SJSA1 (cell line): ENCODE measurements at places on chromosomes 2 and 18. TPM values are rescaled to one million over a fixed set of nuclear protein-coding genes. Genes with fewer than 3 reads are reported as not detected.

The REG1B gene
- total RNA-seq = not detected in 2 replicates

The LRRTM1 gene
- total RNA-seq = not detected in 2 replicates

The LCT gene
- not detected in 2 replicates for total RNA-seq

The NEU2 gene
- total RNA-seq = not detected in 2 replicates

The AFF3 gene
- 0.18 TPM in 1 of 2 replicates, not detected in the other for total RNA-seq

The NR4A2 gene
- total RNA-seq = 0.61 TPM in 1 of 2 replicates, not detected in the other

The VWA3B gene
- total RNA-seq = not detected in 2 replicates

The PHOSPHO2 gene
- 1.9 TPM in 2 replicates for total RNA-seq

DNA sequence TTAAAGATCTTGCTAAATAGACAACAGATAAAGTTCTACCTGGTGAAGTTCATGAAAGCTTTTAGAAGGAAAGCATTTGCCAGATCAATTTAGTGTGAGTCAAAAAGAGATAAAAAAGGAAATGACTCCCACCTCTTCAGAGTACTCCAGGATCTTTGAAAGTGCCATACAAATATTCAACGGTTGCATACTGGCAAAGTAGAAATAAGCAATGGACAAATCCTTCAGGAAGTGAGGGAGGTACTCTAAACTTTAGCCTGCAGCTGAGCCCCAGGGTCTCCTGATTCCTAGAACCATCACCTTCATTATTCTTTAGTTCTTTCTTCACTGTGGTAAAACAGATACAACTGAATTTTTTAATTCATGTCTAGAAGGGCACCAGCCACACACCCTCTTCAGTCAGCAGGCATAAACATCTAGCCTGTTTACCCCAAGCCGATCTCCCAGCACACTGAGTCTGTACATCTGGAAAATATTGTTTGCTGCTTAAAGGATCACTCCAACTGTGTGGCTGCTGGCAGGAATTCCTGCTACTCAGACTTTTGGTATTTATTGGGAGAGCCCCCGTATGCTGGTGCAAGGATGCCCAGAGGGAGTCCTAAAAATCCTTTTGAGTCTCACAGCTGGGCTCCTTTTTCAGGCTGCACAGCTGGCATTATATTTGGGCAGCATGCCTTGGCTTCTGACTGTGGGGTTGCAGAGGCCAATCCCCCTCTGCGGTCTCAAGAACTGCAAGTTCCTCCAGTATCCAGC lies 72.3 kb upstream of the SESTD1 start:
- DNase-seq = peak; percentile 50
- H3K4me1 ChIP-seq = peaks cover 49% of the 10 kb centered on the region
- H3K4me3 ChIP-seq = no peak overlapping the region

GRCh38 chr18:65901522-65901921 lies 150.7 kb downstream of the CDH7 start:
- H3K27ac ChIP-seq = no peak overlapping the region
- H3K4me3 ChIP-seq = no peak overlapping the region
- no peaks in the 10 kb centered on the region for H3K36me3 ChIP-seq
- DNase-seq = no peak
- no peaks in the 10 kb centered on the region for H3K27me3 ChIP-seq
- no peaks in the 10 kb centered on the region for H3K4me1 ChIP-seq

GRCh38 chr2:165472922-165473321 lies 3.4 kb downstream of the CSRNP3 start:
- no peaks in the 10 kb centered on the region; the same call in 1 of the 2 replicates for H3K27me3 ChIP-seq
- no peak overlapping the region for H3K27ac ChIP-seq

GRCh38 chr2:43405829-43406228 lies 179.4 kb upstream of the ZFP36L2 start:
- H3K4me3 ChIP-seq = no peak overlapping the region
- peaks cover 7% of the 10 kb centered on the region for H3K4me1 ChIP-seq
- no peaks in the 10 kb centered on the region for H3K36me3 ChIP-seq
- DNase-seq = no peak
- no peak overlapping the region for H3K27ac ChIP-seq

- no peaks in the 10 kb centered on the region for H3K27me3 ChIP-seq
- DNase-seq = no peak
- H3K27ac ChIP-seq = no peak overlapping the region
Observed at GRCh38 chr2:108621687-108622681, 87.7 kb downstream of the LIMS1 start.

DNA sequence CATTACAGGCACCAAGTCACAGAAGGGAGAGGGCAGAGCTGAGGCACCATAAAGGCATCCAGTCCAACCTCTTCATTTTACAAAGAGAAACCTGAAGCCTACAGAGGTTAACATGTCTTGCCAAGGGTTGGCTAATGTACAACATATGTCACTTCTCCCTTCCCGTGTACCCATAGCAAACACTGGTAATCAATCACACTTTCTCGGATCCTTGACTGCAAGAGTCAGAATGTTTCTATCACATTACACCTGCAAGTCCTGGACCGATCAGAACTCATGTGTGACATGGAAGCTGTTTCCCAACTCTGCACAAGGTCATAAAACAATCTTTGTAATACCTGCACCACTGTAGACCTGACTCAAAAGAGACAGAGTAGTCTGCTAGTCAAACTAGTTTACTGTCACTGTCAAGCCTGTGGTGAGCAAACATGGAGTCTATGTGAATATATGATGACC lies 6.0 kb downstream of the ANKRD44 start:
- H3K27me3 ChIP-seq = no peaks in the 10 kb centered on the region
- H3K27ac ChIP-seq = no peak overlapping the region
- H3K4me3 ChIP-seq = no peak overlapping the region

DNA sequence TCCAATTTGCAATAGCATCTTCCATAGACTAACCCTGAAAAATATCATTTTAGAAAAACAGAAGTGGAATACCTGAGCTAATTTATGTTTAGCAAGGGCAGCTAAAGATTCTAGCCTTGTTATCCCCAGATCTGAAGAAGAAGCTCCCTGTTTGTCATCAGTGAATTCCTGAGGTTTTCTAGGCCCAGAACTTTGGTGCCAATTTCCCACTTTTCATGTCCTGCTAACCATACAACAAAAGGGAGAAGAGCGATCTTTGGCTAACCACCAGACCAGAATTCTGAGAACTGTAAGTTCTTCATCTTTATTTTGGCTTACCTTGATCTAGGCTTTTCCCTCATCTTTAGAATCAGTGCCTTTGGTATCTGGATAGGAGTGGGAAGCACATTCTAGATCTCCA lies 51.3 kb upstream of the RASGRP3 start:
- H3K36me3 ChIP-seq = no peaks in the 10 kb centered on the region
- H3K27me3 ChIP-seq = no peaks in the 10 kb centered on the region
- no peak overlapping the region for H3K4me3 ChIP-seq
- peaks cover 50% of the 10 kb centered on the region for H3K4me1 ChIP-seq

DNA sequence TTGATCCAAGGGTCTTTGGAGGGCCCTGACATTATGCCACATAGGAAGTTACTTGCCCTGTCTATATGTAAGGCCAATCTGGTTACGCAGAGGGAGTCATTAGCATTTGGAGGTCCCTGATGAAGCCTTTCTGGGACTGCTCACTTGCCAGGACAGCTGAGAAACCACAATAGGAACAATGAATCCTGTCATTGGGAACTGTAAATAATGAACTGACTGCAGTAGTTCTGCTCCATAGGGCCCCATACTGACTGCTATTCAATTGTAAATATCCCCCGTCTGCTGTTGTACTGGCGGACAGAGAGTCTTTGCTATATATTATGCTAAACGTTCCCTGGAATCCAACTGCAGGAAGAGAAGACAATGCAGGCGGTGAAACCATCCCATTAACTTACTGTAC lies 149.4 kb upstream of the DCC start:
- no peak for DNase-seq
- H3K27ac ChIP-seq = no peak overlapping the region
- no peak overlapping the region for H3K4me3 ChIP-seq
- H3K27me3 ChIP-seq = no peaks in the 10 kb centered on the region
- no peaks in the 10 kb centered on the region for H3K4me1 ChIP-seq

DNA sequence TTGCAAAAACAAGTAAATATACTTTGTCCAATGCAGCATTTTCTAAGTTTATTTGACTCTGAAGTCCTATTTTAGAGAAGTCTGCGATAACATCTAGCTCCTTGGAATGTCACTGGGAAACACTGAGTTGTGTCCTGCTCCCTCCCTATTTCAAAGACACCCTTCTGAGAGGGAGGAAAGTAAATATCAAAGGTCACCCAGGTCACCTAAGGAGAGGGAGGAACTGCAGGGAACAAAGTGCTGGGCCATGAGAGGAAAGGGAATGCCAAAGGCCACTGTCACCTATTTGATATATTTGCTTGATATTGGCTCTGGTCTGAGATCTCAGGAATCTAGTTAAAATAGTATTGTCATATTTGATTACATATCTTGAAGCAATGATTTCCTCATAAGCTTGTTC lies 201.3 kb downstream of the GCA start:
- H3K4me3 ChIP-seq = no peak overlapping the region
- no peaks in the 10 kb centered on the region for H3K36me3 ChIP-seq
- no peak for DNase-seq
- H3K4me1 ChIP-seq = no peaks in the 10 kb centered on the region

DNA sequence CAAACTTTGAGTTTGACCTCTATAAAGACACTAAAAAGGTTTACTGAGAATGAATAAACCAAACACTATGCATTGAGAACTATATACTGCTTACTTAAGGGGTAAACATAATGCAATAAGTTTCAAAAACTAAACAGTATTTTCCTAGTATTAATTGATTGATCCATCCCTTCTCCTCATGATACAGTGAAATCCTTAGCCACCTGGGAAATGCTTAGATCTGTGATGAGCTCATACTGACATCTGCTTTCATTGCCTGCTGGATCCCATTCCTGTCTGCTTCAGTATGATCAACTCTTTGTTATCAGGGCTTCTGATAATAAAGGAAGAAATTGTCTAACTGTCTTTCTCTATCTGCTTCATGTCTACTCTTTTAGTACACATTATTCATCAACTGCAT lies 74.9 kb upstream of the UBE2E3 start:
- H3K27ac ChIP-seq = no peak overlapping the region
- no peak for DNase-seq
- H3K4me3 ChIP-seq = no peak overlapping the region
- no peaks in the 10 kb centered on the region for H3K36me3 ChIP-seq
- H3K4me1 ChIP-seq = 0 out of 2 replicates have a peak, but pooled peaks cover 4% of the 10 kb centered on the region
- no peaks in the 10 kb centered on the region for H3K27me3 ChIP-seq

- no peak overlapping the region for H3K27ac ChIP-seq
- H3K27me3 ChIP-seq = no peaks in the 10 kb centered on the region
- H3K4me3 ChIP-seq = no peak overlapping the region
- peaks cover 10% of the 10 kb centered on the region; the same call in 1 of the 2 replicates for H3K4me1 ChIP-seq
Observed at GRCh38 chr2:161075701-161076100, 84.5 kb upstream of the TANK start.

- DNase-seq = no peak
- H3K36me3 ChIP-seq = peaks cover 3% of the 10 kb centered on the region
Observed at GRCh38 chr2:61938511-61938910, 33.0 kb downstream of the COMMD1 start.

- no peak overlapping the region for H3K4me3 ChIP-seq
- no peaks in the 10 kb centered on the region for H3K27me3 ChIP-seq
- H3K36me3 ChIP-seq = peaks cover 82% of the 10 kb centered on the region
- DNase-seq = no peak
- no peak overlapping the region for H3K27ac ChIP-seq
Observed at GRCh38 chr2:26235089-26235488, 9.3 kb downstream of the HADHA start.

- peaks cover 17% of the 10 kb centered on the region for H3K4me1 ChIP-seq
- H3K4me3 ChIP-seq = peak overlapping the region; percentile 87; the same call in 1 of the 2 replicates
- no peak overlapping the region for H3K27ac ChIP-seq
- no peaks in the 10 kb centered on the region for H3K27me3 ChIP-seq
Observed at GRCh38 chr2:9473308-9473984, 905 bp upstream of the IAH1 start.

DNA sequence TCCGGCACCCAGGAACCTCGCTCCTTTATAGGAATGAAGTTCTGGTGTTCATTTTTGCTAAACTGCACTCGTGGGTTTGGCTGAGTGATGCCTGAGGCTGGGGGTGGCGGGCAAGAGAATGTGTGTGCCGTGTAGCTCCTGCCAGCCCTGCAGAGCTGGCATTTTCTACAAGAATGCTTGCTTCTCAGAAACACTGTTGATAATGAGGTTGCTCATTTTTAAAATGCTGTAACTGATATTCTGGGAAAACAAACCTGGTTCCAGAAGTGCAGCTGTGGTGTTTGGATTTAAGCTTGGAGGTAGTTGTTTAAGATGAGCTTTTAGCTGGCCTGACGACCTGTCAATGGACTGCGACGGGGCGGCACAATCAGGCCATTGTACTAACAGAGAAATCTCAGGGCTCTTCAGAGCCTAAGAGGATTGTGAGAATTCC lies 511.9 kb upstream of the TNP1 start:
- no peaks in the 10 kb centered on the region for H3K36me3 ChIP-seq
- H3K27me3 ChIP-seq = no peaks in the 10 kb centered on the region
- no peak overlapping the region for H3K4me3 ChIP-seq
- no peak overlapping the region for H3K27ac ChIP-seq
- H3K4me1 ChIP-seq = peaks cover 26% of the 10 kb centered on the region
- no peak for DNase-seq
